ENCODE measurements at places on chromosomes 16 and 17.
A peak's percentile ranks its signal among the peaks of the same experiment; 100 is the strongest.

DNA sequence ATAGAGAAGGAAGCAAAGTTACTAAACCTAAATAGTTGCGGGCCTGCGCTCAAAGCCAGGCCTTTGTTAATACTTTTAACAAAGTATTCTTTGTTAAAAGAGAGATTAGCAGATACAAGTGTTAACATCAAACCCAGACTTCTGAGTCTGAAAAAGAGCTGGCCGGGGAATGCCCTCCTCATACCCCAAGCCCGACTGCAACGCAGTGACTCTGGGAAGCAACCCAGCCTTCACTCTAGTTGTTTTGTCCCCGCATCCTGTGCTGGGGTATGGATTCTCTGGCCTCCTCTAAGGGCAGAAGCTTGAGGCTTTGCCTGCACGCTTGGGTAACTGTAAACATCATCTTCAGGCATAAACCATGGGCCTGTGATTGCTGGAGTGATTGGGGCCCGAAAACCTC lies 48.3 kb downstream of the ADCY7 start:
- no peak for DNase-seq

GRCh38 chr16:26413780-26414179 lies 652.9 kb upstream of the C16orf82 start:
- DNase-seq, result no peak

DNA sequence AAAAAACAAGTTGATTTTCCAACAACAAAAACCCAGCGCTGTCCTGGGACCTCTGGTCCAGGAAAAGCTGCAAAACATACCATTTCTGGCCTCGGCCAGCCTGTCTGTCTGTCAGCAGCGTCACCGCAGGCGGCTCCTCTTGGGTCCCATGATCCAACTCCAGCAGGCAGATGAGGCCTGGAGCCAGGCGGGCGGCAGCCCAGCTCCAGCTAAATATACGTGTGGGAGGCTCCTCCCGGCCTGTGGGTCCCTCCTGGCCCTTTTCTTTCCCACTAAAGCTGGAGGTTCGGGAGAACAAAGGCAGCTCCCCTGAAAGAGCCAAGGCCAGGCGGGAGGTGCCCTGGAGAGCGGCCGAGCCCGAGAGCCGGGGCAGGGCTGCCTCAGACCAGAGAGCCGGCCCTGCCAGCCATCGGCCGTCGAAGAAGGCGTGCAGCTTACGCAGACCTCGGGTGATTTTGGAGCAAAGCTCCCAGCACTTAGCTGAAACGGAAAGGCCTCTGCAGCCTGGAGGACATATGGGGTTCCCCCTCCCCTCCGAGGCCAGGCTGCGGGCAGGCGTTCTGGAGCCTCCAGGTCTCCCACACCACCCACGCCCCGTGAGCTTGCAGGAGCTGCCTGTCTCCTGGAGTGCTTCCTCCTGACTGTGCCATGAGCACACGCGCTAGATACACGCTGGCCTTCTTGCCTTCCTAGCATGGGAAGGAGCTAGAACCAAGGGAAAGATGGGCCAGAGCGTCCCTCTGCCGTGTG lies 19.9 kb upstream of the JPH3 start:
- no peak for DNase-seq

DNA sequence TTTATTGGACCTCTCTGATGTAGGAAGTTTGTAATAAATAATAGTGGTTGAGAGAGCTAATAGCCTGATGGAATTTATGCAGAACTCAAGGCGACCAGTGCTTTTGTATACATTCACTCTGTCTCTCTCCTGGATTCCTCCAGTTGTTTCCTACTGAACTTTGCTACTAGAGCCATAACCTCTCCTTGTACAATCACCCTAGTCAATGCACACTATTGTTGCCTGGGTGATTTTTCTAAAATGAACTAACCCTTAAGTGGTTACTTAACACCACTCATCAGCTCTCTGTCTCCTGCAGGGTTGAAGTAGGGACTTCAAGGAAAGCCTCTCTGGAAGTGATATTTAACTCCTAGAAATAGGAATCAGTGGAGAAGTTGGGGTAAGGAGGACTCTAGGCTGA lies 9.7 kb downstream of the PHKB start:
- DNase-seq, result no peak

DNA sequence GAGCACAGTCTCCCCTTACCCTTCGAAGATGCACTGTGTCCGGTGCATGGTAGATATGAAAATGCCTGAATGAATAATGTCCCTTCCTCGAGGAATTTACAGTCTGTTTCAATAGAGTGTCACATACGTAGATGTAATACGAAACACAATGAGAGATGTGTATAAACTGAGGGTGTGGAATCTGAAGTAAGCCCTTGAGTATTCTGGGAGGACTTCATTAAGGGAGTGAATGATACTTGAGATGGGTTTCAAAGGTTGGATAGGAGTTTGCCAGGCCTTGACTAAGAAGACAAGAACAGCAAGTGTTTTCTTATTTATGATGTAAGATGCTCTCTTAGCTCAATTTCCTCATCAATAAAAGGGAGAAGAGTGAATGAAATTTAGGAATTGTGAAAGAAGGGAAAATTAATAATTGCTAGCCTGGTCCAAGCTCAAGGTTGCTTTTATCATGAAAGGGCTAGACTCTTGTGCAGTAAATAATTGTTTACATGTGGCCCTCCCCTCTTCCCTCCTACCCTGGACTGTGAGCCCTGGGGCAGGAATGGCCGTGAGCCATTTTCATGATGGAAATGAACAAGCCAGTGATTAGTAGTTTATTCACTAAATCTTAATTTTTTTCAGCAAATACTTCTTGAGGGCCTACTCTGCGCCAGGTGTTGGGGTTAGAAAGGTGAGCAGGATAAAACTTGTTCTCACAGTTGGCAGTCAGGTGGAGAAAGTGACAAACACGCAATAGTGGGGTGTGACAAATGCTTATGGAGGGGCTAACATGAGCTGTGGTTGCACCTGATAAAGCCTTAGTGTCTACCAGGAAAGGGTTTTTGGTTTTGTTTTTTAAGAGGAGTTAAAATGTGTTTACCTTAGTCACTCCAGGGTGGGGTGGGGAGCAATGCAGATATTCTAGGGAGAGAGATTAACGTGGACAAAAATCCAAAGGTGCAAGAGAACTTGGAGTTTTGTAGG lies 1.6 kb downstream of the KIF22 start:
- peak; percentile 28 for DNase-seq

DNA sequence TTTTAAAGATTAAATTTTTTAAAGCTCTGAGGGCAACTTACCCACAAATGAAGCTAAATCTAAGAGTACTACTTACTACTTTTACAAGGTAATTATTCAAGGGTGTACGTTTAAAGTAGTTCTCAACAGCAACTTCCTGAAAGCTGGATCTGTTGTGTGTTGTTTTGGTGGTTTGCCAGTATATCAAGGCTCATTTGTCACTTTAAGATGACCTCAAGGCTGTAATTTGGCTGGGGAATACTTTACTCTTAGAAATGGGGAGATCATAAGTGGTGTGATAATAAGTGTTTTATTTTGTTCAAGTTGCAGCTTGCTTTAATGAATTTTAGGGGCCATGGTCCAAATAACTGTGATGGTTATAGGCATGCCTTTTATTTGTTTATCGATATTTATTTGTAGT lies 30.4 kb downstream of the AP2B1 start:
- no peak for DNase-seq

GRCh38 chr17:12900474-12900873 lies 111.2 kb downstream of the ARHGAP44 start:
- DNase-seq, result no peak

GRCh38 chr16:84818989-84819643 lies 669 bp upstream of the CRISPLD2 start:
- no peak for DNase-seq

DNA sequence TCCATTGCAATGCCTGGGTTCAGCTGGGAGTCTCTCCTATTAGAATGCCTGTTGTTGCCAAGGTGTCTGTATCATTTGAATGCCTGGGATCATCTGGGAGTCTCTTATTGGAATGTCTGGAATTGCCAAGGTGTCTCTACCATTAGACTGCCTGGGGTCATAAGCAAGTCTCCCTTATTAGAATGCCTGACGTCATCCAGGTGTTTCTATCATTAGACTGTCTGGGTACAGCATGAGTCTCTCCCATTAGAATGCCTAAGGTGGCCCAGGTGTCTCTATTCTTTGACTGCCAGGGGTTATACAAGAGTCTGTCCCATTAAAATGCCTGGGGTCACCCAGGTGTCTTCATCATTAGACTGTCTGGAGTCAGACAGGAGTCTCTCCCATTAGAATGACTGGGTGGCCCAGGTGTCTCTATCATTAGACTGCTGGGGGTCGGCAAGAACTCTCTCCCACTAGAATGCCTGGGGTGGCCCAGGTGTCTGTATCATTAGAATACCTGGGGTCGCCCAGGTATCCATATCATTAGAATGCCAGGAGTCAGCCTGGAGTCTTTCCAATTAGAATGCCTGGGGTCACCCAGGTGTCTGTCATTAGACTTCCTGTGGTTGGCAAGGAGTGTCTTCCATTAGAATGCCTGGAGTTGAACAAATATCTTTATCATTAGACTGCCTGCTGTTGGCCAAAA lies 2274.0 kb downstream of the TP53TG3F start:
- no peak for DNase-seq

GRCh38 chr17:11244776-11245175 lies 3.8 kb downstream of the SHISA6 start:
- no peak for DNase-seq

DNA sequence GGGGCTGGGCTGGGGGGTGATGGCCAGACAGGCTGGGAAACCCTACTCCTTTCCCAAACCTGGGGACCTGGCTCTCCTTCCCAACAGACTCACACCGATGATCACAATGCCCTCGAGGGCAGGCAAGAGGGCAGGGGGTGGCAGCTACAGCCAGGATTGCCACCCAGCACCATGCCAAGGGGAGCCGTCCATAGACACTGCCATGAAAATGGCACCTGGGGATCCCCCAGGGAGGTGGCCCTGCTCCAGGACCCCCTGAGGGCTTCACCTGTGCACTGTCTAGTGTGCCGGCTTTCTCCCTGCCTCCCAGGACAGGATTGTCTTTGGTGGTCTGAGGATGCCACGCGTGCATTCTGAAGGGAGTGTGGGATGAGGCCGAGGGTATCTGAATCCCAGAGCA lies 24.6 kb downstream of the RPH3AL start:
- DNase-seq, result no peak

Data from RKO (cell line).